Breast epithelium (tissue), 4 donors: ENCODE measurements at places on chromosomes 7 and 10. TPM values are rescaled to one million over a fixed set of nuclear protein-coding genes. Genes with fewer than 3 reads are reported as not detected.

GRCh38 chr7:90402785-90403173 is 482 bp upstream of the CLDN12 start:
- DNase-seq, result no peak

DNA sequence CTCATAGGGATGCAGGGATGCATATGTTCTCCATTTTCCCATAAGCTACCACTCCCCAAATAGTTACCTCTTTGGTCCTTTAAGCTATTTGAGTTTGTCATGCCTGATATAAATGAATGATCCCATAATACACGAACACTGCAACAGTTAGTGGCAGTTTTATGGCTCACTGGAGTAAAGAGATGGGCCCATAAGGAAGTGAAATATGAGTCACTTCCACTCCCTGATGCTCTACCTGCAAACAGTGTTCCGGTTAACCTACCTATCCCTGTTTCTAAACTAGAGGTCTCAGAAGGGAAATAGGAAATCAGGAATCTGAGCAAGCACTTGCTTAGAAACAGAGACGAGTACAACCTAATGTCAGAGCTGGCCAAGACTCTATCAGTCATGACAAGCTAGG is 71.7 kb downstream of the CALD1 start:
- no peak for DNase-seq

The OGDHL gene
- total RNA-seq, result not detected

DNA sequence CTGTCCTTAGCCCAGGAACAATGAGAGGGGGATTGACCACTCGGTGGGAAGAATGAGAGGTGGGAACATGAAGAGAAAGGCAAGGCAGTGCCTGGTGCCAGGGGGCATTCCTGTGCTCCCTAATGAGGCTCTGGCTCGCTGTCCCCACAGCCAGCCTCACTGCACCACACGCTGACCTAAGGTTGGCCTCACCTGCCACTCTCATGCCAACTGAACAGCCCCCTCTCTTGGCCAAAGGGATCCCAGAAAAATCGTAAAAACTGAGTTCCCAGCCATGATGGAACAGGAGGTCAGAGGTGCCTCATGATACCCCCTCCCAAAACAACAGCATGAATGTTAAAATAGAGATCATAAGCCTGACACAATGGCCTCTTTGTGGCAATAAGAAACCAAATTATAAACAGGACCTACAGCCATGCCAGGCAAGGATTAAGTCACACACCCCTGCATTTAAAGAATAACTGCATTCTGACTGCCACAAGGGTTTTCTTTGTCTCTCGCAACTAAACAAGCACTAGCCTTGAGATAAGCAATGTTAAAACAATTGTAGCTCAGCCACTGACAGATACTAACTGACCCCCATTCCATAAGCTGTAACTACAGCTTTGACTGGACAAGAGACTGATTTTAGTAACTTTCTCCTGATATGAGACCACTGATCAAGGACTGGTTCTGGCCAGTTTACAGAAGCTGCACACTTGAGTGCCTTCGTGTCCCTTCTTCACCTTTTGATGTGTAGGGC is 149.2 kb downstream of the SH2D4B start:
- DNase-seq, result no peak

The HOXA1 gene
- 0.44 TPM for total RNA-seq

The POLR2J2 gene
- 1.6 TPM for total RNA-seq

- no peak for DNase-seq
Observed at GRCh38 chr7:96739609-96740008, 30.0 kb upstream of the SEM1 start.

The STEAP1B gene
- 1.0 TPM for total RNA-seq

DNA sequence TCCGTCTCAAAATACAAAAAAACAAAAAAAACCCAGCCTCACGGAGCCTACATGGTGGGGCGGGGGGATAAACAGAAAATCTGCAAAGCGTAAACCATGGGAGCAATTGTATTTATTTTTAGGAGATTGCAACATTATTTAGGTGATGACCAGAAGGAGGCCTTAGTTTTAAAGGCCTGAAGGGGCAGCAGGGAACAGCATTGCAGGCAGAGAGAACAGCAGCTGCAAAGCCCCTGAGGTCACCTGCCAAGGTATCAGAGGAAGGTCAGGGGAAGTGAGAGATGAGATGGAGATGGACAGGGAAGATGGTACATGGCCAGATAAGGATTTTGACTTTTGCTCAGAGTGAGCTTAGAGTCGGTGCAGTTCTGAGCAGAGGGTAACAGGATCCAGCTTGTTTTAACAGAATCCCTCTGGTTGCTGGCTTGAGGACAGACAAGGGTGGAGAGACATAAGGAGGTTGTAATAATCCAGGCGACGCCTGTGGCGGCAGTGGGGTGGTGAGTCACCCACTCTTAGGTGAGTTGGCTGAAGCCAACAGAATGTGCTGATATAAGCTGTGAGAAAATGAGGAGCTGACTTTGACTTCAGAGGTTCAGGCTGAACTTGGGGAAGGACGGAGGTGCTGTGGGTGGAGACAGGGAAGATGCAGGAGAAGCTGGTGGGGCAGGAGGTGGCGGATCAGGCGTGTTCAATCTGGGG is 82.3 kb upstream of the GTF2I start:
- no peak for DNase-seq

The ZNF853 gene
- total RNA-seq, result 11.7 TPM

DNA sequence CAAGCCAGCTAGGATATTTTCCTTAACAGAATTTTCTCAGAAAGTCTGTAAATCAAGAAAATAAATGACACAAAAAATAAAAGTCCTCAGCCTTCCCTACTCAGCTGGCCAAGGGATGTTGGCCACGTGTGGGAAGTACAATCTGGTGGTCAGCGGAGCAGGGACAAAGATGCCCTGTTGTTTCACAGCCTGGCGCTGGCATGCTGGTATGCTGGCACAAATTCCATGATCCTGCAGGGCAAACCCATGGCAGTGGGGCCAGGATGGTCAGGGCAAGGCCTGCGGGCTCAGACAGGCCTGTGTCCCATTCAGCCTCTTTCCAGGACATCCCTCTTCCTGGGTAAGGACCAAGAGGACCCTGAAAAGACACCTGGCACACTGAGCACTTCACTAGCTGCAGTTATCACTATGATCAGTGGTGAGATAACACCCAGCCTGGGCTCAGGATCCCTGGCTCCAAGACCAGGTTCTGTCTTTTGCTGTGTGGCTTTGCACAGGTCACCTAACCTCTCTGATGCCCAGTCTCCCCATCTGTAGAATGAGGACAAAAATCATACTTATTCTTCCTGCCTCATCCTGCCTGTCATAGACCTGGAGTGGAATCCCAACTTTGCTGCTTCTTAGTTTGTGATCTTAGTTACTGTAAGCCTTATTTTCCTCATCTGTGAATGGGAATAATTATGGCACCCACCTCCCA is 10.8 kb upstream of the HSPA12A start:
- DNase-seq, result no peak

GRCh38 chr10:126872135-126872534 is 33.1 kb upstream of the DOCK1 start:
- DNase-seq, result no peak

DNA sequence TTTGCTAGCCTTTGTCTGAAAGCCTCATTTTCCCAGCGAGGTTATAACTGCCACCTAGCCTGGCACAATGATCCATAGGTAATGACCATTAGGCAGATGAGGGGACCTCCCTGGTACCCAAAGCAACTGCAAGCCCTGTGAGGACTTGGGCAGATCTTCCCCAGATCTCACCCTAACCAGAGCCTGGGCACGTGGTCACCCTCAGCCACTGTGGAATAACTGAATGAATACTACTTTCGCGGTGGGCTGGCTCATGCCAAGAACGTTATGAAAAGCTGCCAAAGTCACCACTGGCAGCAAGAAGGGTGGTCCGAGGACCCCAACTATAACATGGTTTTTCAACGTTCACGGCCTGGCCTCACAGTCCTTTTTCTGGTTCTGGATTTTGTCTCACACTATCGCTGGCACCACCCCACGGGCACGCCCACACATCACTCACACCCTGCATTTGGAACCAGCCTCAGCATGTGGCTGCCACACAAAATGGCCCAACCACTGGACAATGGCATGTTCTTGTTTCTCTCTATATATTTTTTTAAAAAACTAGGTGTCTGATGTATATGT is 3.4 kb downstream of the PRKAG2 start:
- DNase-seq, result no peak

The LOXL4 gene
- 26.1 TPM for total RNA-seq

DNA sequence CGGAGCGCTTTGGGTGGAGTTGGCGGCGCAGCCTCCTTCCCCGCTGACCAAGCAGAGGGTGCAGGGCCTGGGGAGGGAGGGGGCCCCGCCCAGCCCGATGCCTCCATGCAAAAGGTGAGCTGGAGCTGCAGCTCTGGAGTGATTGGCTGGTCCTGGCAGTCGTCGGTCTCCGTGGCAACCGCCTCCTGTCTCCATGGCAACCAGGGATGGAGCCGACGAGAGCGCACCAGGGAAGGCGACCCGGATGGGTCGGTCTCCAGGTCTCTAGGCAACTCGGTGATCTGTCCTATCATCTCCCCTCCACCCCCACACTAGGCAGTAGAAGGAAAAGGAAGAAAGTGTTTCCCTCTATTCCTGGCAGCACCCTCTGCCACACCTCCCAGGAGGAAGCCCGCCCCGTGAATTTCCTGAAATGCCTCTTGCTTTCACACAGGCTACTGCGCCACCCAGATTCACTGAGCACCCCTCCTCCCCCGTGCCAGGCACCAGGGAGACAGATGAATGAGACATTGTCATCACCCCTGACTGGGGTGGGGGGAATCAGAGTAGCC is 647 bp upstream of the NACAD start:
- peak; percentile 33 for DNase-seq

The SNX13 gene
- total RNA-seq, result 72.8 TPM

The HPSE2 gene
- 5.9 TPM for total RNA-seq

The TACC2 gene
- 26.1 TPM for total RNA-seq

The SLC13A1 gene
- total RNA-seq, result not detected

GRCh38 chr7:94888551-94888950 is 18.8 kb upstream of the PPP1R9A start:
- DNase-seq, result peak; percentile 23

- DNase-seq, result no peak
Observed at GRCh38 chr10:12531305-12532220, 182.2 kb downstream of the CAMK1D start.

DNA sequence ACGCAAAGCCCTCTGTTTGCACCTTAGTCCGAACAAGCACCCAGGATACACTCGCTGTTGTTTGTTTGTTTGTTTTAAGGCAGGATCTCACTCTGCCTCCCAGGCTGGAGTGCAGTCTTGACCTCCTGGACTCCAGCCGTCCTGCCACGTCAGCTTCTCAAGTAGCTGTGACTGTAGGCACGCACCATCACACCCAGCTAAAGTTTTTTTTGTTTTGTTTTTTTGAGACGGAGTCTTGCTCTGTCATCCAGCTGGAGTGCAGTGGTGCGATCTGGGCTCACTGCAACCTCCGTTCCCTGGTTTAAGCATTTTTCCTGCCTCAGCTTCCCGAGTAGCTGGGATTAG is 76.8 kb downstream of the CTBP2 start:
- DNase-seq, result no peak

- peak; percentile 84 for DNase-seq
Observed at GRCh38 chr7:151172273-151173141, 5.0 kb upstream of the GBX1 start.

- DNase-seq, result no peak
Observed at GRCh38 chr10:17836942-17837341, 27.8 kb downstream of the MRC1 start.

GRCh38 chr7:106313456-106313901 is 28.7 kb upstream of the NAMPT start:
- DNase-seq, result no peak

The IFIT1B gene
- not detected for total RNA-seq

GRCh38 chr10:24223953-24224352 is 15.0 kb downstream of the KIAA1217 start:
- DNase-seq, result no peak

GRCh38 chr10:54958844-54959243 is 157.8 kb upstream of the PCDH15 start:
- DNase-seq, result no peak

DNA sequence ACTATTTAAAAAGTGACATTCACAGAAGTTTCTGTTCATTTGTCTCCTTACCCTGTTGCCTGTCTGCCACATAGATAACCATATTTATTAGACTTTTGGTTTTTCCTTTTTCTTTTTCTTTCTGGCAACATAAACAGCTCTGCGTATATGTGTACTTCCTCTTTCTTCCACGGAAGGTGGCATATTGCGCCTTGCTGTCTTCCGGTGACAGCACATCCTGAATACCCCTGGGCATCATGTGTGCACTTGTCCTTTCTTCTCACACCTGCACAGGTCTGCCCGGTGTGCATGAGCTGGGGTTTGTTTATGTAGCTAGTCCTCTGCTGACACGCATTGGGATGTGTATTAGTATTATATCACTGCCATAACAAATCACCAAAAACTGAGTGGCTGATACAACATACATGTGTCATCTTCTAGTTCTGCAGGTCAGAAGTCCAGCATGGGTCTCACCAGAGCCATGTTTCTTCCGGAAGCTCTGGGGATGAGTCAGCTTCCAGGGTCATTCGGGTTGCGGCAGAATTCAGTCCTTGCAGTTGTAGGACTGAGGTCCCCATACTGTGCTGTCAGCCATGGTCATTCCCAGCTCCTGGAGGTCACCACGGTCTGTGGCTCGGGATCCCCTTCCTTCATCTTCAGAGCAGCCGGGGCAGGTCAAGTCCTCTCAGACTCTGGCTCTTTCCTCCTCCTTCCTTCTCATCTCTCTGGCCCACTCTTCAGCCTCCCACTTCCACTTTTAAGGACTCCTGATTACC is 596.0 kb upstream of the FOXK1 start:
- no peak for DNase-seq

DNA sequence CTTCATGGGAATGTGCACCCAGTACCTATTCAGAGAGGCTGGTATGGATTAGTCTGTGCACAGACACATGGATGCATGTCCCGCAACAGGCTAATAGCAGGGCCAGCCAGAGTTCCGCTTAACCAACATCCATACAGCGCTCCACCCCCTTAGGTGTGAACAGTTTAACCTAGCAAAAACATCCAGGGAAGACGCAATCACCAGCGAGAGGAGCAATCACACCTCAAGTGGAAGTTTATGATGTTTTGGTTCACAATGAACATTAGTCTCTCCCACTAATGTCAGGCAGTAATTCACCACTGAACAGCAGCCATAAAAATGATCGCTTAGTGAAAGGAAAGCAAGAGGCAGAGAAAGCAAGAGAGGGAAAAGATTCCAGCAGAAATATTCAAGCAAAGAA is 91.1 kb downstream of the PLXNA4 start:
- no peak for DNase-seq

- DNase-seq, result no peak
Observed at GRCh38 chr10:128895473-128895872, 571.6 kb upstream of the MGMT start.

- DNase-seq, result no peak
Observed at GRCh38 chr7:69677881-69678493, 79.7 kb downstream of the AUTS2 start.

The SAP25 gene
- 0.98 TPM for total RNA-seq

GRCh38 chr7:55770778-55771177 is 91.8 kb downstream of the SEPTIN14 start:
- DNase-seq, result no peak

DNA sequence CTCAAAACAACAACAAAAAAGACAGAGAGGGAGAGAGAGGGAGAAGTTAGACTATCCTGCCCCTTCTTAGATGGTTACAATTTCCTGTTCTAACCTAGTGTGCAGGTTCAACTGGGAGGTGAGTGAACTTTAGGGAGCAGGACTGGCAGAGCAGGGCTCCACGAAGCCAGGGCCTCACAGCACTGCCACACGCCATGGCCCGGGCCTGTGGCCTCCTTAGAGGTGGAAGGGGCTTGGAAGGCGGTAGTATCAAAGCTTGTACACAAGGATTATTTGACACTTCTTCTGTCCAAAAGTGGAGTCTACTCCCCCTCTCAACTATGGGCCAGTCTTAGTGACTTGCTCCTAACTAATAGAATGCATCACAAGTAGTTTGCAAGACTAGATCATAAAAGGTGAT is 62.9 kb upstream of the TMEM72 start:
- DNase-seq, result no peak

- no peak for DNase-seq
Observed at GRCh38 chr7:115013886-115014285, 92.0 kb downstream of the MDFIC start.

The PDSS1 gene
- total RNA-seq, result 2.7 TPM
